NCI-H1436 treated with DMSO at 0.1 percent for 48 hours (cell line): ENCODE measurements at places on chromosomes 7 and 10.

- DNase-seq: no peak
Observed at GRCh38 chr10:99850767-99851340, 68.4 kb downstream of the ABCC2 start.

DNA sequence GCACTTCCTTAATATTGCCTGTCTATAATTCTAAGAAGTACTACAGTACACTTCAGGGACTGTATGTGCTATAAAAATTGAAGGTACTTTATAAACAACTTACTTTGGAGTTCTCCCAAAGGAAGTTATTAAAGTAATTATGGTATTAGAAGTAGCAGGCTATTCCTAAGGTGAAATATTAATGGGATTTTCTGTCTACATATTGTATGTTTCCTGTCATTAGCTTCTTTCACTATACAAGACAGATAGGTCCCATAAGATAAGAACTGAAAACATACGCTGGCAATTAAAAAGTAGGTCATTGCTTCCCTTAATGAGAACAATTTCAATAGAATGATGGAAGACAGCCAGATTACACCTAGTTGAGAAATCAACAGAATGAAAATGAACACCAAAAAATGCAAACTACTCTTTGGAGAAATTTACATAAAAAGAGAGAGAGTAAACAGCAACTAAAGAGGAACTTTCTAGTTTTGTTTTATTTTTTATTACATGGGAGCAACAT is 147.0 kb downstream of the HBP1 start:
- DNase-seq: no peak

- no peak for DNase-seq
Observed at GRCh38 chr7:5397736-5398135, 25.9 kb downstream of the TNRC18 start.

- no peak for DNase-seq
Observed at GRCh38 chr7:68699090-68699711, 899.1 kb upstream of the AUTS2 start.

DNA sequence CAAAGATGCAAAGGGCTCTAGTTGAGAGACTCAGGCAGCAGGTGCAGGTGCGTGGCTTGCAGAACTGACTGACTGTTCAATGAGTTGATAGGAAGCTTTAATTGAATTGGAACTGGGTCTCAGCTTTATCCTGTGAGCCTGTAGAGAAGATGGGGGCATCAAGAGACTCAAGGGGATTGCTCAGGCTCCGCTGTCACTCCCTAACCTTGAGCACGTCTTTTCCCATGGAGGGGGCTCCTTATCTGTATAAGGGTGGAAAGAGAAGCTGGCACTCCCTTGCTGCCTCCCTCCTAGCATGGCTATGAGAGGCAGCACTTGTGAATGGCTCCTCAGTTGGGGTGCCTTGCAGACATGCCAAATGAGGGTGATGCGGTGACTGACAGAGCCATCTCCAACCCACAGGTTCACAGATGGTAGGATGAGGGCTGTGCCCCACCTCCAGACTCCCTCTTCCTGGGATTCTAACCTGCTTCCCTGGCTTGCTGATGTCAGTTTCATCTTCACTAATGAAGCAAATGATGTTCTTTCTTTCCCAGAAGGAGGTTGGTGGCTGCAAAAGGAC is 12.4 kb upstream of the PLEKHA1 start:
- no peak for DNase-seq

- no peak for DNase-seq
Observed at GRCh38 chr7:130948822-130949221, 214.8 kb upstream of the KLF14 start.

- DNase-seq: no peak
Observed at GRCh38 chr10:117830787-117831212, 215.9 kb downstream of the RAB11FIP2 start.

- no peak for DNase-seq
Observed at GRCh38 chr7:2719007-2719406, 31.0 kb downstream of the AMZ1 start.

DNA sequence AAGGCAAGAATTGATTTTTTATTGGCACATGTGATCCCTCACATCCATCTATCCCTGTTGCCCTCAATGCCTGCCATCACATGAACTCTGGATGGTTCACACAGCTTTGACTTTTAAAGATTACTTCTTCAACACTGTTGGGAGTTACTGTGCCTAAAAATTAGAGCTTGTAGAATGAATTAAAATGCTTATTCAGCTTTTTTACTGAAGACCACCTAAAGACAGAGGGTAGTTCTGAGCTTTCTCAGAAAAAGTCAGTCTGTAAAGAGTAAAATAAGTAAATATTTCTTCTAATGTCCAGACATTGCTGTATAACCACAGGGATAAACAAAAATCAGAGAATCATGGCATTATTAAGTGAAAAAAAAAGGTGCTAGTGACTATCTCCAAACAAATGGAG is 93.3 kb upstream of the CSTF2T start:
- DNase-seq: no peak

DNA sequence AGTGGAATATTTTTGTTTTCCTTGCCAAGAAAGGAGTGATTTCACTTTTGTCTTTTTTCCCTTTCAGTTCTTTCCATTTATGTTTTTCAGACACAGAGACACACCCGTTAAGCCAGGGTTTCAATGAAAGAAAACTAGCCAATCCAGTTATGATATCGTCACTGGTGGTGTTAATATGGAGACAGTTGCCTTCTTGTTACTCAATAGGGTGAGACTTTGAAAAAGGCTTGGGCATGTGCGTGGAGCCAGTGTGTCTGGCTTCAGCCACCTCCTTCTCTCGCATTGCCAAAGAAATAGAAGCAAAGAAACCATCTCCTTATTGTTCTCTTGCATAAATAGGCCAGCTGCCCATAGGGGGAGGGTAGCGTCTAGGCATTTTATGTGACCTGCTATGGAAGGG is 84.1 kb upstream of the DLX6 start:
- no peak for DNase-seq

GRCh38 chr10:11091517-11092102 is 73.9 kb downstream of the CELF2 start:
- no peak for DNase-seq

DNA sequence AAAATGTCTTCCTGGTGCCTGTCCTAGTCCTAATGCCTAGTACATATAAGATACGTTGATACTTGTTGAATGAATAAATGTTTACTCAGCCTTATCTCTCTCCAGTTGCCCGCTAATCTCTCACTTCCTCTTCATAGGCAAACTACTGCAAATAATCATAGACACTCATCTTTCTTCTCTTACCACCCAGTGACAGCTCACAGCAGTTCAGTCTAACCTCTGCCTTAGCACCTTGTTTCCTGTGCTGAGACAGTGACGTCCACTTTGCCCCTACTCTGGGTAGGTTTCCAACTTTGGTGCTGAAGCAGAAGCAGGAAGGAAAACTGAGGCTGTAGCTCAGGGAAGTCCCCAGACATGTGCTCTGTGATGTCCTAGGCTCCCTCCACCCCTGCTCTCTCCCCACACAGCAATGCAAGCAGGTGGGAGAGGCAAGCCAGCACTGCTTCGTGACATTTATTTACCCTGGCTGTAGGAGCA is 45.5 kb upstream of the RHOBTB1 start:
- DNase-seq: no peak

DNA sequence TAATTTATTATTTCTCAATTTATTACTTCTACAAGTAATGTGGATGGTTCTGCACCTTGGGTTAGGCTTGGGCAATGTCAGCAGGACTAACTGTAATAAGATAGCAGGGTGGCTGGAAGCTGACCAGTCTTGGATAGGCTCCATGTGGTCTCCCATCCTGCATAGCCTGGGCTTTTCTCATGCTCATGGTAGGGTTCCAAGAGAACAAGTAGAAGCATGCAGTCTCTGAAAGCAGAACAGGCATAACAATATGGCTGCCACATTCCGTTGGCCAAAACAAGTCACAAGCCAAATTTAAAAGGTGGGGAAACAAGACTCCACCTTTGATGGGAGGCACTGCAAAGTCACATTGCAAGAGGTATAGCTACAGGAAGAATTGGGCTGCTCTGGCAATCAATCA is 98.6 kb upstream of the MDFIC start:
- DNase-seq: no peak

GRCh38 chr7:4784799-4785198 is 9.4 kb downstream of the AP5Z1 start:
- no peak for DNase-seq

DNA sequence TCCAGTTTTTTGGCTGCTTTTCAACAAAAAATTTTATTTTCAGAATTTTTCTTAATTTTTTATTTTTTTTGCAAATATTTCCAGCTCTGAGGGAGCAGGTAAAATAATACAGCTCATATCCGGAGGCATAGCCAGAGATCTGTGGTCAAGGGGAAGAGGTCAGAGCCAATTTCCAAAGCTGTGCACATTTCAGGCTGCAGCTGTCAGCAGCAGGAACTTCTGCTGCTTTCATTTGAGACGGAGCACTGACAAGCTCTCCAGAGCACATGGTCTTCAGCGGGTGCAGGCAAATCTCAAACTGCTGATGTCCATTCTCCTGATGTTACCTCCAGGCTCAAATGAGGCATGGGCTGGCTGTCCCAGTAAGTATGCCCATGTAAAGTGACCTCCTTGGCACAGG is 31.1 kb downstream of the SLC26A4 start:
- DNase-seq: no peak

- DNase-seq: no peak
Observed at GRCh38 chr10:124736491-124737136, 7.6 kb downstream of the FAM53B start.

DNA sequence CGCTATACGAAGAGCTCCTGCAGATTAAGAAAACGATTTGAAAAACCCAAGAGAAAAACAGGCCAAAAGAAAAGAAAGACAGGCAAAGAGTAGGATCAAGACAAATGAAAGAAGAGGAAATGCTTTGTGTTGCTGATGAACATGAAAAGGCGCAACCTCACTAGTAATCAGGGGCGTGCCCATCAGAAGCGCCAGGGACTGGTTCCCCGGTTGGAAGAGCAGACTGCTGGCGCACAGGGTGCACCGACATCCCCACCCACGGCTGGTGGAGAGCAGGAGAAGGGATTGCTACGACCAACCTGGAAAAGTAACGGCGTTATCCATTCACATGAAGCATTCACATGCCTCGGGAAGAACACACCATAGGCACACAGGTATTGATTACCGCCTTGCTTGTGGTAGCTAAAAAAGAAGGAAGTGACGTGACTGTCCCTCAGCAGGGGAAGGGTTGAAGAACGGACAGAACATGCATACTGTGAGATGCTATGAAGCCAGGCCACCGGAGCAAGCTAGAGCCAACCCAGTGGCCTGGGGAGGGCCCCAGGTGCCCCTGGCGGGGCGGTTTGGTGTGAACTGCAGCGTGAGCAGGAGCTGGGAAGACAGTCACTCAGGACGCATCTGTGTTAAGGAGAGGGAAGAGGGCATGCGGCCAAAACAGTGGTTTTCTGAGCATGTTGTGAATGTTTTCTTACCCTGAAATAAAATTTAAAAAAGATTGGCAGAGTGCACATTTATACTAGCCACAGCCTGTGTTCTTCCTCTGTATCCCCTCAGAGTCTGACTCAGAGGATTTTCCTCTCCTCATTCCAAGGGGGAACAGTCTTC is 18.3 kb downstream of the AGAP3 start:
- no peak for DNase-seq

- DNase-seq: no peak
Observed at GRCh38 chr7:78333530-78334425, 535.2 kb downstream of the PHTF2 start.

DNA sequence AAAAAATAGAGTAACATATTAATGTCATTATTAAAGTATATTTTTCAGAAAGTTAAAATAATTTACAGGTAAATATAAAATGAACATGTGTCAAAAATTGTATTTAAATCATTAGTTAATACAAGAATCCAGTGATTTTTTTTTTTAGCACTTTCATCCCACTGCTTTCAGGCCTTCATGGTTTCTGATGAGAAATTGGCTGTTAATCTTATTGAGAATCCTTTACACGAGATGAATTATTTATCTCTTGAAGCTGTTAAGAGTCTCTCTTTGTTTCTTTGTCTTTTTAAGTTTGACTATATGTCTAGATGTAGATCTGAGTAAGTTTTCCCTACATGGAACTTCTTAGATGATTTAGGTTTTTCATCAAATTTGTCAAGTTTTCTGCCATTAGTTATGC is 578.5 kb upstream of the KCND2 start:
- no peak for DNase-seq

GRCh38 chr10:96153070-96153469 is 23.0 kb downstream of the ZNF518A start:
- DNase-seq: no peak

DNA sequence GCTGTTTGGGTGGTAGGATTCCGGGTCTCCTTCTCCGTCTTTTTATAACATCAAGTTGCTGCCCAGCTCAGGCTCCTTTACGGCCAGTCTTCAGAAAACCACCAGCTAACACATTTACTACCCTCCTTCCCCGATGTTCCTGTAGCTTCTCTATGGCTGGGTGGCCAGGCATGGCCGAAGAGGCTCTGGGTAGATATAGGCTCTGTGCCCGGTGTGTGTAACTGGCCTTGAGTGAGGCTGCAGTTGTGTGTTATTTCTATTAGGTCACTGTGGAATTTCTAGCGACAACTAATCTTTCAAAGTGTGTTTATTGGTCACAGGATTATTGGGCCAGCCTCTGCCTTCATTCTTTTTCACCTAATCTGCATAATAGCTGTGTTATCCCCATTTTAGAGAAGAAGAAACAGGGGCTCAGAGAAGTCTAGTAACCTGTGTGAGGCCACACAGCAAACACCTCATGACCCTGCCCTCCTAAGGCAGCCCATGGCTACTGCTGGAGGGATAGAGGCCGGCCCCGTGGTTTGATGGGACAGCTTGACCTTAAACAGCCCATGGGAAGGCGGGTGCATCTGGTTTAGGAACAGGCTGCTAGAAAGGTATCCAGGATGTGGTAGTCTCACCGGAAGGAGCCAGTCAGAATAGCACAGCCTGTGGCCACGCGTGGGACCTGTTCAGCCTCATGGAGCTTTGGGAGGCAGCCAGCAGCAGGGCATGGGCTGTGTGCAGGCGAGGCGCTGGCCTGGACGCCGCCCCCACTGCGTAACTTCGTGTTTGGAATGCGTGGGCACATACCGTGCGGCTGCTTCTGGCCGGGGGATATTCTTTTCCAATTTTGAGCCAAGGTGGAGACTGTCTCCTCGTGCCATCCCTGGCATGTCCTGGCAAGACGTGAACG is 29.7 kb downstream of the HTRA1 start:
- no peak for DNase-seq

DNA sequence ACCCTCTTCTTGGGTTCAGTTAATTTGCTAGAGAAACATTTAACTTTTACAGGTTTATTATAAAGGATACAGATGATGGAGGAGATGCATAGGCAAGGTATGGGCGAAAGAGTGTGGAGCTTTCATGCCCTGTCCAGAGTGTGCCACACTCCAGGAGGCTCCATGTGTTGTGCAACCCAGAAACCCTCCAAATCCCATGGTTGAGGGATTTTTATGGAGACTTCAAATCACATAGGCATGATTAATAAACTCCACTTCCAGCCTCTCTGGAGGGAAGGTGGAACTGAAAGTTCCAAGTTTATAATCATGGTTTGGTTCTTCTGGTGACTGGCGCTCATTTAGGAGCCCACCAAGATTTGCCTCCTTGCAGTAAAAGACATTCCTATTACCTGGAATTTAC is 159.9 kb downstream of the PHTF2 start:
- DNase-seq: no peak

DNA sequence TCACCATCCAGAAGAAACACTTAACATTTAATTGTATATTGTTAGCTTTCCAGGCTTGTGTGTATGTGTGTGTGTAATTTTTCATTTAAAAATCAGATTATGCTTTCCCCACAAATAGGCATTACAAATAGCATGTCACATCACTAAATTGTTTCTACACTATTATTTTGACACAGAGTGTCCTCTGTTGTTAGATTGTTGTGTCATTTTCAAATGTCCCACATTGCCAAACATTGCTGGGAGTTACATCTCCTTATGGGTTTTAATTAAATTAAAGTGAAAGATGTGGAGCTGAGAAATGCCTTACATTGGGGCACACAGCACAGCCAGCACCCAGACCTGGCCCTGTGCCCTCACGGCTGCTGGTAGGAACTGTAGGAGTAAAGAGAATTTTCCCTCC is 295.6 kb downstream of the ZEB1 start:
- no peak for DNase-seq
